ENCODE measurements at places on chromosomes 7 and 10.

DNA sequence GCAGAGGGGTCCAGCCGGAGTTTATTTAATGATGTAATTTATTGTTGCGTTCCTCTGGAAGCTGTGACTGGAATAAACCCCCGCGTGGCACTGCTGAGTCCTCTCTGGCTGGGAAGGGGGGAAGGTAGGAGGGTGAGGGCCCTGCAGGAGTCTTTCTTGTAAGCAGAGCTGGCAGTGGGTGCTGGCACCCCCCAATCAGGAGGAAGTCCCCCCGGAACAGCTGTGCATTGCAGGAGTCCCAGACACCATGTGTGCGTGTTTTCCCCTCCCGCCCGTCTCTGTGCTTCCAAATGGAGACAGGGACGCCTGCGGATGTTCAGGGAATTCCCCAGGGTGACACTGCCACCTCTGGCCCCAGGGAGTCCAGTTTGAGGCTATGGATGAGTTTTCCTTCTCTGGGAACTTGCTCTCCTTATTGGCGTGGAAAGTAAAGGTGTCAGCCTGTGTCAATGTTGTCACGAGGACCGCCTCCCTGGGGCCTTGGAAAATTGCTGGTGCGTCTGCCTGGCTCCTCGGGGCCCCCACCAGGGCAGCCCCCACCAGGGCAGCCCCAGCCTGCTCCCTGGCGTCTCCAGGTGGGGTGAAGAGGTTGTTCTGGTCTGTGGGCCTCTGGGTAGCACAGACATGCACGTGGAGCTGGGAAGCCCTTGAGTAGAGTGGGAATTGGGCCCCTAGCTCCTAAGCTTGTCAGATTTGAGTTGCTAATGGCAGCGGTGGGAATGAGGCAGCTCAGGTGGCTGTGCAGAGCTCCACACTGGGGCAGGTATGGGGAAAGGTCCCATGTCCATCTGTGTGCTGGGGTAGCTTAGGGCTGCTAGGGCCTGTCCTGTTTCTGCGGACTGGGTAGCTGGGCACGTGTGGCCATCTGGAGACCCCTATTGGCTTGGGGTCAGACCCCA is 2.7 kb downstream of the FZD9 start:
- no peak for DNase-seq

DNA sequence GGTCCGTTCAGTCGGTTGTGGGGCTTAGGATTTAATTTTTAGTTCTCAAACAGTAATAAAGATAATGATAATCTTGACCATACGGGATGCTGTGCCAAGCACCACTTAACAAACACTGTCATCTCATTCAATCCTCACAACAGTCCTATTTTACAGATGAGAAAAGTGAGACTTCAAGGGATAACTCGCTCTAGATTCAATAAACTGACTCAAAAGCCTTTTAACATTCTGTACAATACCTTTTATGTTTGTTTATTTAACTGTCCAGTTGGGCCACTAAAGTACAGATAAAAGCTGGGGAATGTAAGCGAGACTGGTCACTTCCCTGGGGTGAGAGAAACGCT is 437 bp upstream of the CFAP69 start:
- DNase-seq: no peak

GRCh38 chr7:74141705-74142104 is 32.5 kb upstream of the EIF4H start:
- DNase-seq: no peak

DNA sequence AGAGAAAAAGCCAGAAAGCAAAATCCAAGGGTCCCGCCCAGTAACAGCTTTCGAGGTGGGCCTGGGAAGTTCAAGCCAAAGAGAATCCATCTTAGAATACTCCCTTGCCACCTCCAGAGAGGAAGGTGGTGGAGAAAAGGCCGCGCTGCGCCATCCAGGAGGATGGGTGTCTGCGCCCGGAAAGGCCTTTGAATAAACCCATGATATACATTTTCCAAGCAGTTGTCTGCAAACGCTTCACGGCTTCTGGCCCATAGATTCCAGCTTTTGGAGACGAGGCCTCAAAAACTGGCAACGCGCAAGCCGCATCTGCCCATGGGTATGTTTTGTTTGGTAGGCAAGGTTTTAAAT is 17.8 kb downstream of the RGS10 start:
- no peak for DNase-seq

- DNase-seq: no peak
Measured at GRCh38 chr7:45701701-45702510, 127.7 kb downstream of the ADCY1 start.

GRCh38 chr7:18889436-18889835 is 228.0 kb downstream of the TWIST1 start:
- no peak for DNase-seq

- DNase-seq: no peak
Measured at GRCh38 chr7:11124856-11125559, 151.3 kb downstream of the PHF14 start.

DNA sequence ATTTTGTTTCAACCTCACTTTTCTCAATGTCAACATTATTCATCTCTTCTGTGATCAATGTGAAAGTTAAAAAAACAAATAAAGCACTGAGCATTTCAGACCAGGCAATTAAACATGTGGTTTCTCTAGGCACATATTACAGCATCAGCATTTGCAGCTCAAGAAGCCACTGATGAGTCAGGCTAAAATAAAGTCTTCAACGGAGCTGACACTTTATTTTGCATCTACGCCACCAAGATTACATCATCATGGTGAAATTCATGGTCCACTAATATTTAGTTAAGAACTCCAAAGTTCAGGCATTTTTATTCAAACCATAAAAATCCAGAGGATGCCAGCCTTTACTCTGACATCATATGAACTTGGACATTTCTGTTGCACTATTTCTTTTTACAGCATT is 33.0 kb downstream of the MAGI2 start:
- DNase-seq: no peak

- DNase-seq: no peak
Measured at GRCh38 chr7:83326223-83326622, 163.5 kb upstream of the PCLO start.

All from putamen (tissue), 1 donor.